ENCODE measurements at places on chromosomes 2 and 18.

DNA sequence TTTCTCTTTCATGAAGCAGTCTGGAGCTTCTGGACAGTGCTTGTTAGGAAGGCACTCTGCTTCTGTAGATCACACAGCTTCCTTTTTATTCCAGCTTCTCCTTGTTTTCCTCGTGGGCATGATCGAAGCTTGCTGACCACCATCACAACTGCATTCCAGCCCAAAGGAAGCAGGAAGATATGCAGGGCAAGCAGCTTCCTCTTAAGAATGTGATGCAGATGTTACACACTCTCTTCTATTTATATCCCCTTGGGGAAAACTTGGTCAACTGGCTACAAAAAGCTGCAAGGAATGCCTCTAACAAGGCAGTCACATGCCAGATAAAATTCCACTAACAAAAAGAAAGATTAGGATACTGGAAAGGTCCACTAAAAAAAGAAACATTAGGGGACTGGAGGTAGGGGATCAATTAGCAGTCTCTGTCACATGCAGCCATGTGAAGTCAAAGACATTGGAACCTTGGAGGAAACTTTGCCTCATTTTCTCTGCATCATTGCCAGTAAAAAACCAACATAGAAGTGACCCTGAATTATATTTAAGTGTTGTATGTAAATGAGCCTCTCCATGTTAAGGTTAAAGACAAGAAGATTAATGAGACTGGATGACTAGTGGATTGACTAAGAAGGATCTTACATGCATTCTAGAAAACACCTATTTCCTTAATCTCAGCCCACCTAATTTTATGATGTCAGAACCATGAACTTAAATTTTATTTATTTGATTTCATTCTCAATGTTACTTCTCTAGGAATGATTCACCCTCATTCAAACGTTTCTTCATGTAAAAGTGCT, 98.3 kb downstream of the NAB1 start:
- no peak for DNase-seq

GRCh38 chr18:51330148-51330547, 132.7 kb upstream of the MEX3C start:
- DNase-seq, result no peak

GRCh38 chr2:127081826-127082633, 24.9 kb downstream of the BIN1 start:
- no peak for DNase-seq

GRCh38 chr2:238644095-238645081, 203.5 kb upstream of the TWIST2 start:
- no peak for DNase-seq
